ENCODE measurements at places on chromosomes 5 and 9.

DNA sequence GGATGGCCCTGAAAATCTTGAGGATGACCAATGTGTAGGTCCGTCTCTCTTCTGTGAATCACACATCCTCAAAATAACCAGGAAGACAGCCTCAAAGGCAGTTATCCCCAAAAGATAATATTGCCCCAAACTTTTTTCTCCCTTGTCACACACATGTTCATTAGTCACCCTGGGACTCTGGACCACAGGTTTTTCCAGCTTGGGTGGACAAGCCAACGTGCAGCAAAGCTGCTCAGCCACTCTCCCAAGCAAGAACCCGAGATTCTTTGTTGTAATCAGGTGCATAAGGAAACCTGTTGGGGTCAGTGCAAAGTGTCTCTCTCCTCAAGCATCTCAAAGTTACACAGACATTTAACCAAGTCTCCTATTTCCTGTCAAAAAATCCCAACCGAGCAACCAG lies 196.6 kb downstream of the GNA14 start:
- DNase-seq = no peak

- no peak for DNase-seq
These were observed 166.4 kb upstream of the OTULINL start for GRCh38 chr5:14415024-14415697.

- DNase-seq = no peak
These were observed 38.7 kb upstream of the CDK20 start for GRCh38 chr9:88013035-88013434.

DNA sequence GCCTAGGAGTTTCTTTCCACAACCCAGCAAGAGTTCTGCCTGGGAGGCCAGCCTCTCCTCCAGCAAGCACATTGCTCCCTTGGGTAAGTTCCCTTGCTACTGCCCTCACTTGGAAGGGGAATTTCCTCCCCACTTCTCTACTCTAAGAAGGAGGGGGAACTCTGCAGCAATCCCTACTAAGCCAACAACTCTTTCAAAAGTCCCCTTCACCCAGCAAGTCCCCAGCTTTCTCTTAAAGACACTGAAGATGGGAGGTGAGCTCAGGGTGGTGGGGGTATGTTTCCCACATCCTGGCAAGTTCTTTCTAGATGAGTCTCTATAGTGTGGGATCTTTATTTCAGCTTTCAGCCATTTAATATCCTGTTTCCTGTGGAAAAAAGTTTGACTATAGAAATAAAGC lies 49.0 kb downstream of the PDE8B start:
- DNase-seq = no peak

All from kidney epithelial cell (primary cell).